Spleen (tissue), 13 donors: ENCODE measurements at places on chromosomes 2 and 18. TPM values are rescaled to one million over a fixed set of nuclear protein-coding genes. Genes with fewer than 3 reads are reported as not detected.
A peak's percentile ranks its signal among the peaks of the same experiment; 100 is the strongest.

GRCh38 chr2:109279243-109279860 lies 150.3 kb downstream of the SH3RF3 start:
- no peaks in the 10 kb centered on the region for H3K36me3 ChIP-seq
- H3K4me1 ChIP-seq: peaks cover 29% of the 10 kb centered on the region
- H3K4me3 ChIP-seq: no peak overlapping the region
- H3K27ac ChIP-seq: no peak overlapping the region

- peaks cover 63% of the 10 kb centered on the region for H3K4me1 ChIP-seq
- peak; percentile 71 for DNase-seq
- H3K4me3 ChIP-seq: no peak overlapping the region
- no peaks in the 10 kb centered on the region for H3K27me3 ChIP-seq
- no peak overlapping the region for H3K27ac ChIP-seq
These were observed 7.5 kb downstream of the SMCHD1 start for GRCh38 chr18:2662990-2663389.

TWIST2 gene
- total RNA-seq: 9.0 TPM

DNA sequence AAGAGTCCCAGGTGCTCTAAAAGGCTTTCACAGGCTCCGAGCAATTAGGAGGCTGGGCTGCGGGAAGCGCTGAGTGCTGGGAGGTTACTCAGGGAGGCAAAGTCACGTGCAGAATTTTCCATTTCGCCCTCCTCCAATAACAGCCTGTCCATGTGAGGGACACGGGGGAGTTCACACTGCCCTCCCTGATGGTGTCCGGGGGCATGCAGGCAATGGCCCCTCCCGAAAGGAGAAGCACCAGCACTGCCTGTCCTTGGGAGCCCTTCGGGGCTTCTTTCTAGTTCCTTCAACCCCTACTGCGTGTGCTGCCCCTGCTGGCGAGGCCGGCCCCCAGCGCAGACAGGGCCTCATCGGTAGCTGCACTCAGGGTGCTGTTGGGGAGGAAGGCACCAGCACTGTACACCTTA lies 63.1 kb upstream of the HPCAL1 start:
- peaks cover 4% of the 10 kb centered on the region for H3K4me1 ChIP-seq
- H3K36me3 ChIP-seq: no peaks in the 10 kb centered on the region
- no peak overlapping the region for H3K27ac ChIP-seq

GRCh38 chr18:61825386-61825785 lies 67.4 kb downstream of the RNF152 start:
- H3K27me3 ChIP-seq: peaks cover 5% of the 10 kb centered on the region
- no peak overlapping the region for H3K4me3 ChIP-seq
- DNase-seq: no peak
- H3K27ac ChIP-seq: no peak overlapping the region

DNA sequence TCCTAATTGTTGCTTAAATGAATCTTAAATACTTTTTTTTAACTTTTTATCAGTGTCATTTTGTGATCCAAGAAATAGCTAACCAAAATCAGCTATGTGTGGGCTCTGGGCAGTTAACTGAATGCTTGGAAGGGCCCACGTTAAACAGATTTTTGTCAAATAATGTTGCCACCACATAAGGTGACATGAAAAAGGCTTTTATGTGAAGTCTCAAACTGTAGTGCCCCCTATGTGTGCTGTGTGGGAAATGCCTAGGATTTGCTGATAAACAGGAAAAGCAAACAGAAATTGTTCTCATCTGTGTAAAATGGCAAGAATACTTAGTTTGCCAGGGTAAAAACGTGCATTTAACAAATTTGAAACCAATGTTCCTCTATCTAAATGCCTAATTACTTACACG lies 242.2 kb downstream of the ZNF516 start:
- H3K27ac ChIP-seq: no peak overlapping the region
- H3K4me1 ChIP-seq: no peaks in the 10 kb centered on the region
- no peak overlapping the region for H3K4me3 ChIP-seq
- H3K27me3 ChIP-seq: no peaks in the 10 kb centered on the region
- no peaks in the 10 kb centered on the region for H3K36me3 ChIP-seq

- no peak overlapping the region for H3K27ac ChIP-seq
- H3K4me3 ChIP-seq: no peak overlapping the region
- DNase-seq: no peak
- H3K4me1 ChIP-seq: peaks cover 5% of the 10 kb centered on the region
These were observed 312.8 kb upstream of the PKDCC start for GRCh38 chr2:41735006-41735405.

CYP27C1 gene
- not detected for total RNA-seq

GRCh38 chr2:28624793-28625701 lies 126.6 kb upstream of the PPP1CB start:
- H3K36me3 ChIP-seq: no peaks in the 10 kb centered on the region
- H3K27ac ChIP-seq: peak overlapping the region; percentile 77
- H3K4me1 ChIP-seq: peaks cover 69% of the 10 kb centered on the region

ZAP70 gene
- 81.3 TPM for total RNA-seq

TIMM21 gene
- 31.5 TPM for total RNA-seq

DNA sequence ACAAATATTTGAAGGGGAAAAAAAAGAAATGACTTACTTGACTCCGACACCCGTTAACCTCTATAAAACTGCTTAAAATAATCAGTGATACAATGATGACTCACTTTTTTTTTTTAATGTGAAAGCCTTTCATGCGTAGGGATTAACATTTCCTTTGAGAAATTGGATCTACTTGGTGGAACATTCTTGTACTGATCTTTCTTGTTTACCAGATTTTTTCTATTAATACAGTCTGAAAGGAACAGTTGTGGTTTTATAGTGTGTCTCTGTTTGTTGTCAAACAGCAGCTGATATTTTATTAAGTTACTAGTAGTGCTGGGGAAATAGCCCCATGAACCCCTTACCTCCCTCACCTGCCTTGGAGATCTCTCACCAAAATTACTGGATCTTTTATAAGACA lies 40.2 kb upstream of the NEB start:
- H3K4me3 ChIP-seq: no peak overlapping the region
- no peaks in the 10 kb centered on the region for H3K27me3 ChIP-seq
- H3K36me3 ChIP-seq: no peaks in the 10 kb centered on the region
- peaks cover 21% of the 10 kb centered on the region for H3K4me1 ChIP-seq
- H3K27ac ChIP-seq: peak overlapping the region; percentile 60

DNAJC5G gene
- not detected for total RNA-seq

TANC1 gene
- total RNA-seq: 21.8 TPM

DNA sequence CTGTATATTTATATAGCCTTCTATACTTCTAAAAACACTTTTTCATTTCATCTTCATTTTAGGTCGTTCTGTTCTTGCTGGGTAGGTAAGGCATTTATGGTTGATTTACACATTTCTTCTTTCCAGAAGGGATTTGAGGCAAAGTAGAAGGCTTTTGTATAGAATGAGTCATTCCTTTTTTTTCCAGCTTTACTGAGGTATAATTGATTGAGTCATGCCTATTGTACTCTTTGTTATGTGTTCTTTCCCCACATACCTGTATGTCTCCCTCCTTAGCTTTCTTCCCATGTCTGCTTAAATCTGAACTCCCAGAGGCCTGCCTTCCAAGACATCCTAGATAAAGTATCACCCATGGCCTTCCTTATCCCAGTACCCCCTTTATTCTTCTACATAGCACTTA lies 4.8 kb upstream of the CDC42EP3 start:
- DNase-seq: no peak
- no peaks in the 10 kb centered on the region for H3K36me3 ChIP-seq
- no peaks in the 10 kb centered on the region for H3K27me3 ChIP-seq
- H3K4me3 ChIP-seq: no peak overlapping the region
- H3K4me1 ChIP-seq: peaks cover 24% of the 10 kb centered on the region
- H3K27ac ChIP-seq: no peak overlapping the region

DNA sequence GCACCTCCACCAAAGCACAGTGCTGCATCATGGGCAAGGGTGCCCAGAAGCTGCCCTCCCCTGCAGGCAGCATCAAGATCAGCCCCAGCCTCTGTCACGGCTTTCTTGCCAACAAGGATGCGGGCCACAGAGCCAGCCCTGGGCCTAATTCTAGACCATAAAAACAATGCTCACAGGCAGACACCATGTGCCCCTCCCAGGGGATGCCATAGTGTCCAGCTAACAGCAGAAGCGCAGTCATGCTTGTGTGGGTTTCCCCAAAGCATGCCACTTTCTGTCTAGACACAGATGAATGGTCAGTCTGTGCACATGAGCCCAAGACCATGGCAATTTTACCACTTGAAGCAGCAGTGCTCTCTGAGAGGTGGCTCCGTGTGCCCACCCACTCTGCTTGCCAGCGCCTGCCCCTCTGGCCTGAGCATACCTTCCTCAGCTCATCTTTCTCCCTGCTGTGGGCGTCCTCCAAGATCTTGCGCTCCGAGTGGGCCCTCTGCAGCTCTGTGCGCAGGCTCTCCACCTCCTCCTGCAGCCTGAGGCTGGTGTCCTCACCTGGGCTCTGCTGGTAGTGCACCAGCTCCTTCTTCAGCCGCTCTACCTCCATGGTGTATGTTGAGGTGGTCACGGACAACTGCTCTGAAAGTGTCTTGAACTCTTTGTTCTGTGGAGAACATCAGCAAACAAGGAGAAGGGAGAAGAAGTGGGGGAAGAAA lies 81.3 kb upstream of the ACAA2 start:
- no peak overlapping the region for H3K4me3 ChIP-seq
- H3K27ac ChIP-seq: no peak overlapping the region
- no peaks in the 10 kb centered on the region for H3K27me3 ChIP-seq
- H3K36me3 ChIP-seq: no peaks in the 10 kb centered on the region

DNA sequence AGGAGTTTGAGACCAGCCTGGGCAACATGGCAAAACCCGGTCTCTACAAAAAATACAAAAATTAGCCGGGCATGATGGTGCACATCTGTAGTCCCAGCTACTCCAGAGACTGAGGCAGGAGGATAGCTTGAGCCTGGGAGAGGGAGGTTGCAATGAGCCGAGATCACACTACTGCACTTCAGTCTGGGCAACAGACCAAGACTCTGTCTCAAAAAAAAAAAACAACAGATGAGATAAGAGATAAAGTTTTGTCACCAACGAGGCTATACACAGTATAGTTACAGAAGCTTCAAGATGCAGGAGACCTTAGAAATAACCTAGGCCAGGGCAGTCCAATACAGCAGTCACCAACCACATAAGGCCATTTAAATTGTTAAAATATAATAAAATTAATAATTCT lies 9.4 kb downstream of the FAM124B start:
- no peak for DNase-seq
- no peaks in the 10 kb centered on the region for H3K27me3 ChIP-seq
- no peaks in the 10 kb centered on the region for H3K36me3 ChIP-seq
- H3K27ac ChIP-seq: no peak overlapping the region

SERPINB11 gene
- total RNA-seq: not detected

SLC5A7 gene
- not detected for total RNA-seq

- H3K36me3 ChIP-seq: no peaks in the 10 kb centered on the region
These were observed 50.9 kb downstream of the ADNP2 start for GRCh38 chr18:80159713-80160636.

GRCh38 chr2:219527076-219527394 lies 12.8 kb downstream of the ASIC4 start:
- peaks cover 6% of the 10 kb centered on the region for H3K4me1 ChIP-seq
- H3K4me3 ChIP-seq: no peak overlapping the region
- H3K27me3 ChIP-seq: peaks cover 99% of the 10 kb centered on the region
- no peak overlapping the region for H3K27ac ChIP-seq
- no peaks in the 10 kb centered on the region for H3K36me3 ChIP-seq

DNA sequence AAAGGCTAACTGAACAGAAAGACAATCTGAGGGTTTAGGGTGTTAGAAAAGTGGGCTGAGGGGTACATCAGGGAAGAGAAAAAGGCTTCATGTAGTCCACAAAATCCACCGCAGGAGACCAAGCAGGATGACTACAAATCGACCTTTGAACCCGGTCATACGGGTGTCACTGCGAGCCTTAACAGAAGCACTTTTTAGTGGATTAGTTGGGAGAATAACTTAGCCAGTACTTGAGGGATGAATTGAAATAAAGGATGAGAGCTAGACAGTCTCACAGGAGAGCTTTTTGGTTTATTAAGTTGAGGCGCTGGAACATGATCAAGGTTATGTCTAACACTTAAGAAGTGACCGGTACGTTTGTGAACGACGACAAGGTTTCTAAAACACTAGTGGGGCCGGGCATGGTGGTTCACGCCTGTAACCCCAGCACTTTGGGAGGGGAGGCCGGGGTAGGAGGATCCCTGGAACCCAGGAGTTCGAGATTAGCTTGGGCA lies 217.7 kb downstream of the MCFD2 start:
- DNase-seq: peak; percentile 79
- H3K36me3 ChIP-seq: no peaks in the 10 kb centered on the region
- H3K4me1 ChIP-seq: peaks cover 44% of the 10 kb centered on the region

NEU2 gene
- total RNA-seq: not detected

- H3K27me3 ChIP-seq: no peaks in the 10 kb centered on the region
- no peaks in the 10 kb centered on the region for H3K4me1 ChIP-seq
- DNase-seq: no peak
- no peak overlapping the region for H3K4me3 ChIP-seq
These were observed 68.2 kb upstream of the MBOAT2 start for GRCh38 chr2:9071584-9072124.

DNA sequence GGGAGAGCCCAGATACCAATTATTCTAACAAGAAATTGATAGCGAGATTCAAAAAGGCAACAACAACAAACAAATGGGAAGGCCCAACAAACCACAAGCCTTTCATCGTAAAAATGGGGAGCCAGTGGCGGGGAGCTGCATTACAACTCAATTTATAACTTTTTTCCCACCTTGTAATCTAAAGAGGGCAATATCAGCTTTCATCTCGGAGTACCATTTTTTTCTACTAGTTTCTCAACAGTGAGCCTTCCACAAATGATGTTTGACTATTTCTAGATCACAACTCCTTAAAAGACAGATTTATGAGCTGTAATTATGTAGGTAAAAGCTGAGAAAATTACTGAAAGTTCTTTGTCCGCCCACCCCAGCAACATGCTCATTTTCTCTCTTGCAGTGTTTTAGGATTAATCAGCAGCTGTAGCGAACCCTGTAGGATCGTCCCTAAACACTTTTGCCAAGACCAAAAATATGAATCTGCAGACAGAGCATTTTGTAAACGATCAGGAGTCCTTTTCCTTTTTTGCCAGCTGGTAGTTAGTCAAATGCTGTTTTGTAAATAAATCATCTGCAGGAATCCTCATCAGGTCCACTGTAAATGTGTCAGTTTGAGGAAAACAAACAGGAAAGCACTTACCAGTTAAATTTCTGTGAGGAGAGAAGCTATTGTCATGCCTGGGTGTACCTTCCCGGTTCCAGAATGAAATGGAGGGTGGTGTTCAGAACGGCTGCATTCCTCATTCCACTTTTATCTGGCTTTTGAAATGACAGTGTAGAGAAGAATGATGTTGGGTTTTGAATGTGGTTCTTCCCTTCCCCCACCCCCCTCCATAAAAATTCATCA lies 53.2 kb downstream of the EEF1B2 start:
- H3K4me3 ChIP-seq: no peak overlapping the region
- H3K27me3 ChIP-seq: peaks cover 2% of the 10 kb centered on the region
- DNase-seq: no peak
- no peaks in the 10 kb centered on the region for H3K36me3 ChIP-seq
